ENCODE measurements at places on chromosomes 2 and 18.

DNA sequence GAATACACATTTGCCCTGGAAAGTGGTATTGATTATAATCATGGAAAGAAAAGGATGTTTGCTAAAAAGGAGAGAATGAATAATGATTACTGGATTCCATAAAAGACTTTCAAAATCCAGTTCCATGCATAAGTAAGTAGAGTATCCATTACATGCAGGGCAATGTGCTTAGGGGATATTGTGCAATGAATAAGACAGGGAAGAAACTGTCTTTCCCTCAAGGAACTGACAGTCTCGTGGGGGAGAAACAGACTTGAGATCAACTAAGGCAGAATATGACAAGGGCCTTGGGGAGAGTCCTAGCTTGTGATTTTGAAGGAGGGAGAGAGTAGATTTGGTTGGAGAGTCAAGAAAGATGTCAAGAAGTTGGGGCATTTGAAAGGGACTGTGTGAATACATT, 130.6 kb downstream of the SPP2 start:
- DNase-seq = no peak

DNA sequence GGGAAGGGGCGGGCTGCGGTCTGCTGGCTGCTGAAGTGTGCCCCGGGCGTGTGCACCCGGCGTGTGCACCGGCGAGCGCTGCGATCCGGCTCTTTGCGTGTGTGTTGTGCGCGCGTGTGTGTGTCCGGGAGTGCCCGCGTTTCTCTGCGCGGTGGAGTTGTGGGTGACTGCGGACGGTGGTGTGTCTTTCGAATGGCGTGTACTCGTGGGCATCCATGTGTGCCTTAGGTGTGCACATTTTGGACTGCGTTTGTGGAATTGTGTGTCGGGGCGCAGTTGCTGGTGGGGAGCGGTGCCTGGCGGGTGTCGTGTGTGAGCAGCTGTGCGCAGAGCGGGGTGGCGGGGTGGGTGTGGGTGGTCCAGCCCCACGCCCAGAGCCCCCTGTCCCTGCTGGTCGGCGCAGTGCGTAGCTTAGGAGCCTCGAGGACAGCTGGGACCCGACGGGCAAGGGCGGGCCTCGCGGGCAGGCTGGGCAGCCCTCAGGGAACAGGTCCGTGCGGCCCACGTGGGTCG, 533 bp downstream of the HPCAL1 start:
- DNase-seq = no peak

DNA sequence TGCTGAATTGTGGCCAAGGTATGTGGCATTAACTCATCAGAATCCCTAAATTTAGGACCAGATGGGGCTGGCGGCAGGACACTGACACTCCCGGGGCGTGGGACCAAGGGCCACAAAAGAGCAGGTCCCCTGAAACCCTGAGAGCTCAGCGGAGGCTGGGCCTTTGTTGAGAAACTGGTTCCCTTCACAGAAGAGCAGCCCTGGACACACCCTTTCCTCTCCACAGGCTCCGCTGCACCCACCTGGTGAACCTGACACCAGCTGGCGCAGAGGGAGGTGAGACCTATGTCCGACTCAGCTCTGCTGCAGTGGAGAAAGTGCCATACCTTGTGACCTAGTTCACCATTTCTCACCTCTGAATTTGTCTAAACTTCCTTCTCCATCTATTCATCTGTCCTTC, 119.5 kb downstream of the RTP5 start:
- DNase-seq = no peak

GRCh38 chr2:232870018-232870765, at the start of gene SNORC:
Gene SNORC, plus strand, starts transcription at chr2:232870264. Its CDS starts 78 bp downstream, at chr2:232870342.
- no peak for DNase-seq

DNA sequence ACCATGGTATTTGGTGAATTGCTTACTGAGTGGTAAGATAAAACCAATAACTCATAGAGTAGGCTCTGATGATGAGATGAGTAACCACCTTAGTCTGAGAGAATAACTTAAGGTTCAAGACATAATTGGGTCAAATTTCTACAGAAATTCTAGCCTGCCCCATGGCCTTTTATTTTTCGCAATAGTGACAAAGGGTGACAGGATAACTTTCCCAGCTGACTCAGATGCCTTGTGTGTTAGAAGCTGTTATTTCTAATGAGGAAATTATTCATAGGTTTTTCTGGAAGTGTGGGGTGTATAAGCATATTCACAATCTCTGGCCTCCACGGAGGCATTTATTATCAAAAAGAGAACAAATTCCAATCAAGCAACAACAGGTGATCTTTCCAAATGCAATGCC, 159.0 kb downstream of the NUP35 start:
- DNase-seq = no peak

DNA sequence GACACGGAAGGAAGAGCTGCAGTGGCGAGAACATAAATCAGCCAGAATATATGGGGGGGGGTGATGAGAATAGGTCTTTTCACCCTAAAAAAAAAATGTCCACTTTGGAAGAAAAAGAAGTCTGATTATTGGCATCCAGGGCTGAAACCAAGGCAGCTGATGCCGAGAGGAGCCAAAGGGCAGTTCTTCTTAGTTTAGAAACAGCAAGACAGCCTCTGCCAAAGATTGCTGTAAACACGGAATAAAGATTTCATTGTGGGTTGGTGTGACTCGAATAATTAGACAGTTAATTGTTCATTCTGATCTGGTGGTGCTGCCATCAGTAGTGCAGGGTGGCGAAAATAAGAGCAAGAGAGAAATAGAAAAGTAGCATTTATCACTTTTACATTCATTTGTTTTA, 3.5 kb downstream of the CDH20 start:
- DNase-seq = no peak

DNA sequence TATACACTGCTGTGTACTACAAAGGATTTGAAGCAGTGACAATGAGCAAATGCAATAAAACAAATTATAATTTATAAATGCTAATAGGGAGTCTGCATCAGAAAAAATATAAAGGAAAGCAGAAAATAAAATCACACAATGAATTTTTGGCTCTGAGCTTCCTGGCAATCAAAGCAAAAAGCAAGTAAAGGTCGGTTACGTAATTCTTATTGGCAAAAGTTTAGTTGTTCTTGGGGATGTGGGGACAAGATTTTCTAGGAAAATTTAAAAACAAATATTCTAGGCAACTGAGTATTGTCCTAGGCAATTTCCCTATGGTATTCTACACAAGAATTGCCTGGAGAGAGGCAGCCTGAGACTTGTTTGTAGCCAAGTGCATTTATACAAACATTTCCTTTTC, 1.8 kb downstream of the ORC2 start:
- DNase-seq = no peak

DNA sequence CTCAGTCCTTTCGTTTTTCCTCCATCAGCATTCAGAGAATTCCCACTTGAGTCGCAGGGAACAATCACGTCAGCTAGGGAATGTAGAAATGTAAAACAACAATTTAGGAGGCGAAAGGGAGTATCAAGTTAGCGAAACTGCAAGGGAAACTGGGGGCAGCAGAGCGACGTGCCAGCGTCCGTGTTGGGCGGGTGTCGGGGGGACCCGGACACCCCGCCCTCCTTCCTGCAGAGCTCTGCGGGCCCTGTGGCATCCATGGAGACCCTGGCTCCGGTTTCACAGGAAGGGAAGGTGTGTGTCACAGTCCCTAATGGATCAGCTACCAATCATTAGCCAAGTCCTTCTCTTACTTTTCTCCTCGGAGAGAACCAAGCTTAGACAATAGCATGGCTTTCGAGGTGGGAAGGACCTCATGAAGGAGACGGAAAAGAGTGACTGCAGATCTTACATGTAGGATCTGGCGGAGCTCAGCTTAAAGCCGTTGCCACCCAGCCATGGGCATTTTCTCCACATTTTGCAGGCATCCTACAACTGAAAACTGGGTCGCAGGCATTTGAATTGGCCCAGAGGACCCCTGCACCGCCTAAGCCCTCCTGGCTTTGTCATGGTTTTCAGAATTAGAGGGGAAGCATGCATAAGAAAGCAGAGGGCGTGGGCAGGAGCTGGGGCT, 33.7 kb downstream of the SOX11 start:
- no peak for DNase-seq

DNA sequence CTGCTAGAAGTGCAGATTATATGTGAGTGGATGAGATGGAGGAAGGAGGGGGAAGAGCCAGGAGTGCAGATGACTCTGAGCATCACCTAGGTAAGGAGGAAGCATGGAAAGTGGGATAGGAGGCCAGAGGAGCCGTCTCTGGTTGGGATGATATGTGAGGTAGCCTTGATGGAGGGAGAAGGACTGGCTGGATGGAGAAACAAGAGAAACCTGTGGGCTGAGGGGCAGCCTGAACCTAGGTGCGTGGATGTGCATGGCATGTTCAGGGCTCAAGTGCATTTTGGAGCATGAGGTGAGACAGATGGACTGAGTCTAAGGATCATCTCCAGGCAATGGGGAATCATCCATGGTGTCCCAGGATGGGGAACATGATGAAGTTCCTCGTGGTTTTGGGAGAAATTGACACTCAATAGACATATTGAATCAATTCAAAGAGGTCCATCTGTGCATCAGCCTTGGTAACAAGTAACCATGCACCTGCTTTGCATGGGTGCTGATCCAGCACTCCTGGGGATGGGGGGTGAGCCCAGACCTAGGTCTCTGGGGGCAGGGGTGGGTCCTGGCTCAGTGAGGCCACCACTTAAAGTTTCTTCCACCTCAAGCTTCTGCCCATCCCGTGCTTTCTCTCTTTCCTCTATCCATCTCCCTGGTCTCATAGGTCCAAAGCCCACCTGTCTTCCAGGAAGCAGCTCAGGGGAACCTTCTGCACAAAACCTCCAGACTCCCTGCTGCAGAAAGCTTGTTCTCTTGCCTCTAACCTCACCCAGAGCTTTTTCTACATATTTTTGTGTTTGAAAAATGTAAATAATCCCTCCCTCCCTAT, 19.2 kb downstream of the MYCN start:
- no peak for DNase-seq

DNA sequence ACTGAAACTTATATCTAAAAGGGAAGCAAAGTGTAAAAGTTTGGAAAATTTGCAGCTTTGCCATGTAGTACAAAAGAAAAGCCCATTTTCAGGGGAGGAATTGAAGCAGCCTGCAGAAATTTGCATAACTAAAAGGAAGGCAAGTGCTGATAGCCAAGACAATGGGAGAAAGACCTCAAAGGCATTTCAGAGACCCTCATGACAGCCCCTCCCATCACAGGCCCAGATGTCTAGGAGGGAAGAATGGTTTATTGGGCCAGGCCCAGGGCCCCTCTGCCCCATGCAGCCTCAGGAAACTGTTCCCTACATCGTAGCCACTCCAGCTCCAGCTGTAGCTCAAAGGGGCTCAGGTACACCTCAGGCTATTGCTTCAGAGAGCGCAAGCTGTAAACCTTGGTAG, 14.4 kb upstream of the WDR75 start:
- no peak for DNase-seq

GRCh38 chr18:79496978-79497637, 101.4 kb downstream of the NFATC1 start:
- DNase-seq = no peak

GRCh38 chr2:237547841-237548416, 18.4 kb upstream of the PRLH start:
- DNase-seq = no peak

- no peak for DNase-seq
These were observed 213.7 kb downstream of the KCNJ3 start for GRCh38 chr2:154912215-154912614.

DNA sequence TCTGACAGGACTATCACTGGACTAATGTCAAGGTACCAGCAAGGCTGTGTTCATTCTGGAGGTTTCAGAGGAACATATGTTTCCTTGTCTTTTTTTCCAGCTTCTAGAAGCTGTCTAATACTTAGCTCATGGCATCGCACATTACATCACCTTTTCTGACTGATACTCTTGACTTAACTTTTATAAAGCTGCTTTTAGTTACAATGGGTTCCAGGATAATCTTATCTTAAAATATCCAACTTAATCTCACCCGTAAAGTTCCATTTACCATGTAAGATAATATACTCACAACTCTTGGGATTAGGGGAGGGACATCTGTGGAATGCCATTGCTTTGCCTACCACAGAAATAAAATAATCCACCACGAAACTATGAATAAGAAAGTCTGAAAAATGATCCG, 394.2 kb downstream of the CDH19 start:
- no peak for DNase-seq

- no peak for DNase-seq
These were observed 27.8 kb downstream of the MBD5 start for GRCh38 chr2:148048475-148049221.

DNA sequence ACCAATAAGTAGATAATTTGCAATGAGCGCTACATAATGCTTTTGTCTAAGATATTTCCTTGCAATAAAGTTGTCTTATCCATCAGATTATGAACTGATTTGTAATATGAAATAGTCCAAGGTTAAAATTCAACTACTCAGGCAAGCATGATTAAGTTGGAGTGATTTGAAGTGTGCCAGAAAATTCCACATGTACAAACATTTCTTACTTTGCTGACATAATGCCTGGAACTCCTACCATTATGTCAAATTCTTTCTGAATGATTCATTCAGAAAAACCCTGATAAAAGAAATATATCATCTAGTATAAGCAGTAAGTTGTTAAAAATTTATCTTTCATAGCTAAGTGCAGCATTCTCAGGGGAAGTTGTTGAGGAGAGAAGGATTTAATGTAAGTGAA, 87.3 kb downstream of the CBLN2 start:
- no peak for DNase-seq

- DNase-seq = no peak
These were observed 66.4 kb downstream of the PAX3 start for GRCh38 chr2:222232372-222232771.

DNA sequence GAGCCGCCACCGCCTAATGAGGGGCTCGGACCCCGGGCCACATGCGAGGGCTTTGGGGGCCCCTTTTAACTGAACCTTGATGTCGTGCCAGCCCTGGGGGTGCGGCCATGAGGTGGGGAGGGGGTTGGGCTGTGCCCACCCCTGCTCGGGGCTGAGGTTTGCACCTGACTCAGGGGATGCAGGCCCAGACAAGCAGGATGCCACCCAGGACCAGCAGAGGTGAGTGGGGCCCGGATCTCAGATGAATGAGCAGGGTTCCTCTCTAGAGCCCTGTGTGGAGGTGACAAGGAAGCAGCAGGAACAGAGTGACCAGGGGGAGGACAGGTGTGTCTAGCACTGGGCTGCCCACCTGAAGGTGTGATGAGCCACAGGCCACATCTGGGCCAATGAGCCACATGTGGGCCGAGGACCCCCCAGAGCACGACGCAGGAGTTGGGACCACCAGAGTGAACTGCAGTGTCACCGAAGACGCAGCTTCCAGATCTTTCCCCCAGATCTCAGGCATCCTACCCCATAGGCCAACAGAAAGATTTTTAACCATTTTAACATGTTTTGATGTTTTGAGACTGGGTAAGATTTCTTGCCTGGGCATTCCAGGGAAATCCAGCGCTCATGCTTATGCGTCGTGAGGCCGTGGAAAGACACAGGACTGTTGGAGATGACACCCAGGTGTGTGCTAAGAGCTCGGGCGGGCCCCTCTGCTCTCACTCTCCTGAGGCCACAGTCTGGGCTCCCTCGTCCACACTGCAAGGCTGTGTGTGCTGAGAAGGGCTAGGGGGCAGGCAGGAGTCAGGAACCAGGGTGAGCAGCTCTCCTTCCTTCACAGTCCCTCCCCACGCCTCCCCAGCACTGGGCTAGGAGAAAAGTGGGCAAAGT, 73.6 kb downstream of the DDX1 start:
- no peak for DNase-seq
